ENCODE measurements at places on chromosomes 7 and 10.

- no peak for DNase-seq
These were observed 37.3 kb downstream of the RTKN2 start for GRCh38 chr10:62231371-62231770.

DNA sequence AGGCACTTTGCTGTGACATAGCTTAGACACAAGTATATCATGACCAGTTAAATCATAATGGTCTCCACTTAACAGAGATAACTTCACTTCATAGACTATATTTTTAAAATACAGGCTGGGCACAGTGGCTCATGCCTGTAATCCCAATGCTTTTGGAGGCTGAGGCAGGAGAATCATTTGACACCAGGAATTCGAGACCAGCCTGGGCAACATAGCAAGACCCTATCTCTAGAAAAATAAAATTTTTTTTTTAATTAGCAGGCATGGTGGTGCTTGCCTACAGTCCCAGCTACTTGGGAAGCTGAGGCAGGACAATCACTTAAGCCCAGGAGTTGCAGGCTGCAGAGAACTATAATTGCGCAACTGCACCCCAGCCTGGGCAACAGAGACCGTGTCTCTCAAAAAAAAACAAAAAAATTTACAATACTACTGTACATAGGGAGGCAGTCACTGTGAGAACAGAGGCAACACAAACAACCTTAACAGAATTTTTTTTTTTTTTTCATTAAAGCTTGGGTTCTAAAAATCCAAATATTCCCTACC lies 105.1 kb downstream of the USP6NL start:
- DNase-seq = no peak

- no peak for DNase-seq
These were observed 532.6 kb downstream of the TNS3 start for GRCh38 chr7:47049234-47049774.

GRCh38 chr7:157522954-157523353 lies 186.2 kb downstream of the DNAJB6 start:
- no peak for DNase-seq

GRCh38 chr10:33211106-33211878 lies 123.2 kb downstream of the NRP1 start:
- DNase-seq = no peak

DNA sequence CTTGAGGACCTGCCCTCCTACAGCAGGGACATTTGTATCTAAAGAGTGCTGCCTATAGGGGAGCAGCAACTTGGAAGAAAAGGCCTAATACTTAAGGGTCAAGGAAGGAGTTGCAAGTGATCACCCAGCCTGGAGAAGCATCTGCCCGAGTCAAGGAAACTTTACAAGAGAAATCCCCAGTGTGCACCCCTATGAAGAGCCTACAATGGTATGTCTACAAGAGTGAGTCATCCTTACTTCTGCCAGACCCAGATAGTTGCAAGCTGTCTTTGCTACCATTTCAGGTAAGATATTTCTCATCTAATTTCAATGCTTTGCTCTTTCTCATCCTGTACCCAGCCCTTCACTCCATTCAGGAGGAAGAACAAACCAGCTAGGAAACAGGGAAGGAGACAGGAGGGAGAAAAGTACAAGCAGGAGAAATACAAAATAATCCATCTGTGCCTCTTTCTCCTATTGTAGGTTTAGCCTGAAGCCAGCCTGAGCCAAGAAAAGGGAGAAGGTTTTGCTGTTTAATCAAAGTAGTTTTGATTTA lies 34.4 kb upstream of the AGR3 start:
- no peak for DNase-seq

DNA sequence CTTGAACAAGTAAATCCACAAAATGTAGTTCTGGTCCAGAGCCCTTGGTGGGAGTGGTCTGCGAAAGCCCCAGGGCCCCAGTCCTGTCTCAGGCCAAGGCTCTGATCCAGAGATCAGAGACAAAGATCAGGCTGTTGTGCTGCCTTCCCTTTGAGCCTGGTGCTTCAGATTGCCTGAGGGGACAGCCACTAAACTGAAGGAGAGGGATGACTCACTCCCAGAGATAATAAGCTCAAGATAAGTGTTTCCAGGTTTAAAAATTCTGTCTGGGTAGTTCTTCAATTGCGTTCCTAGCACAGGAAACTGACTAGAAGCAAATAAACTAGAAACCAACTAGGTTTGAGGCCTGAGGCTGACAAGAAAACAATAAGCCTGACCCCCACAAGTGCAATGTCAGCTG lies 190.2 kb downstream of the RAMP3 start:
- DNase-seq = no peak

DNA sequence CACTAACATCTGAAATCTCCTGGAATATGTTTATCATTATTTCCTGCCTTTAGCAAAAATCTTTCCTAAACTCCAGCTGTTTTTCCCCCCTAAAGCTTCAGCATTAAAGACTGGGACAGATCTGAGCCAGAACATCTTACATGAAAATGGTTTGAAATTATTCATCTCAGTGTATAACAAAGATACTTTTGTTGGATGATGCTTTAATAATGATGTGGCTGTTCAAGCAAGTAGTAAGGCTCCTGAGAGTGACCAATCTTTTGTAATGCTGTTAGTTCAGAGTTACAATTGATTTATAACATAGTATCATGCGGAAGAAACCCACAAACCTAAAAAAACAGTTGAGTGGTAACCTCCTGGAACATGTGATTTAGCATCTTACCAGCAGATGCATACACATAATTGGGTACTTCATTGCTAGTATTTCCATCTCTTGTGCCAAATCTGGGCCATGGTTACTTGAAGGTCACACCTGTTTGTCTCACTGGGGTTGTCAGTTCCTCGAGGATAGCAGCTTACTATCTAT lies 1.5 kb downstream of the BZW2 start:
- DNase-seq = no peak

- no peak for DNase-seq
These were observed 327.2 kb downstream of the LHFPL3 start for GRCh38 chr7:104655592-104655991.

GRCh38 chr10:56771343-56771742 lies 410.3 kb upstream of the ZWINT start:
- no peak for DNase-seq

DNA sequence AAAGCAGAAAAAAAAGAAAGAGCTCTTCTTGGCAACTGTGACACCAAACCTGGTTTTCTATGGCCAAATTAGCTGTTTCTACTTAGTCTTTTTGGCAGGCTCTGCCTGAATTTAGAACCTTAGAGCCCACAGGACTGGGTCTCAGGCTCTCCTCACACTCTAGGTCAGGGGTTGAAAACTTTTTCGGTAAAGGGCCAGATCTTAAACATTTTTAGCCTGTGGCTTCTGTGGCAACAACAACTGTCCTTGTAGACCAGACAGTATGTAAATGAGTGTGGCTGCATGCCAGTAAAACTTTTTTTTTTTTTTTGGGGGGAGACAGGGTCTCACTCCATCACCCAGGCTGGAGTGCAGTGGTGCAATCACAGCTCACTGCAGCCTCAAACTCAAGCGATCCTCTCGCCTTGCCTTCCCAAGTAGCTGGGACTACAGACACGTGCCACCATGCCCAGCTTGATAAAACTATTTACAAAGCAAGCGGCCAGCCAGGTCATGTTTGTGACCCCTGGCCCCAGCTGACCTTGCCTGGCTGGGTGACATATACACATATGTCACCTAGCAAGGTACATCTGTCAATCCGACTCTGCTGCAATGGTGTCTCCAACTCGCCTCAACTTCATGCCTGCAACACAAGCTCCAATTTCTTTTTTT lies 17.4 kb downstream of the KPNA7 start:
- DNase-seq = no peak

- no peak for DNase-seq
These were observed 509.4 kb downstream of the PTPRN2 start for GRCh38 chr7:158077934-158078910.

DNA sequence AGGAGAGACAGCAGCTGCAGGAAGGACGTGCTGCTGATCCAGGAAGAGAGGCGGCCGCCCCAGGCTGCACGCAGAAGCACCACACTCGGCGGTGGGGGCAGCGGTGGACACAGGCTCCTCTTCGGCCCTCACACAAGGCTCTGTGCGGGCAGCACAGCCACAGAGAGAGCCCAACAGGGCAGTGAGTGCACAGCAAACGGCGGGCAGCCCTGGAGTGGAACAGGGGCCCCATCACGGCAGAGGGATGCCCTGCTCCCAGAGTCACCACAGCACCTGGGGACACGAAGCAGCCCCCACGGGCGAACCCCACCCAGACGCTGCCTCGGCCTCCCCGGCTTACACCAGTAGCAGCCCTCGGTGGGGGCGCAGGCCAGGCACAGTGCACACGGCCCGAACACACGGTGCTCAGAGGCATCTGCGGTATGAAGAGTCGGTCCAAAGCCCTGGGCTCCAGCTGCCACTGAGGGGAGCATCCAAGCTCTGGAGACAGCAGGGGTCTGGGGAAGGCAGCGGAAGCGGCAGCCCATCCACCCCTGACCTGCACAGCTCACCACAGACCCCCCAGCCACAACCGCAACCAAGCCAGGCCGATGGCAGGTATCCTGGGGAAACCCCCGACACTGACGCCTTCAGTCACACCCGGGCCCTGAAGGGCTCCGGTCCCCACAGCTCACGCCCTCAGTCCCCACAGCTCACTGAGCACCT lies 16.8 kb downstream of the NUDT1 start:
- no peak for DNase-seq

DNA sequence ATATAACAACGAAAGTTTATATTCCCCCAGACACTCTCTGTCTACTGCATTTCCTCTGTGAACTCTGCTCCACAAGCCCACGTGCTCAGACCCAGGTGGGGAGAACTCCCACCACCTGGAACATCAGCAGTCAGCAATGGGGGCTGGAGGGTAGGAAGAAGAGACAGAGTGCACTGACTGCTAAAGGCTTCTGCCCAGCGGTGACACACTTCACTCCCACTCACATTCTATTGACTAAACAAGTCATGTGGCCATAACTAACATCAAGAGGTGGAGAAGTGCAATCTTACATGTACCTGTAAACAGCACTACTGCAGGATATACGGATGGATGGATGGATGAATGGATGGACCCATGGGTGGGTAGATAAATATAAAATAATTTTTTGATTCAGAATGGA lies 122.2 kb downstream of the MPP7 start:
- no peak for DNase-seq

DNA sequence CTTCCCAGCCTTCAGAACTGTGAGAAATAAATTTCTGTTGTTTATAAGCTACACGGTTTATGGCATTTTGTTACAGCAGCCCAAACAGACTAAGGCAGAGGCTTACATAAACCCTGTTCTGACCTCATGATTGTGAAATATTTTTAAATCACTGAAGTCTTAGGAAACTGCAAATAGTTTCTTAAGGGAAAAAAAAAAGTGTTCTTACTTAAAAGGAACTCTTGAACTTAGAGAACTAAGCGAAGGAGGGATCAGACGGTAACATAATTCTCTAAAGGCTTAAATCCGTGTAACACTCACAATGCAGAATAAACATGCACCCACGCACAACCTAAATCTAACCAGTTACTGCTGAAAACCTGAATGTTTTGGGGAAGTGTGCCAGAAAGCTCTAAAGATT lies 749.1 kb upstream of the LRRTM3 start:
- no peak for DNase-seq

GRCh38 chr10:66259836-66260235 lies 666.0 kb upstream of the LRRTM3 start:
- DNase-seq = no peak

GRCh38 chr7:155358066-155358947 lies 60.6 kb downstream of the INSIG1 start:
- DNase-seq = no peak

DNA sequence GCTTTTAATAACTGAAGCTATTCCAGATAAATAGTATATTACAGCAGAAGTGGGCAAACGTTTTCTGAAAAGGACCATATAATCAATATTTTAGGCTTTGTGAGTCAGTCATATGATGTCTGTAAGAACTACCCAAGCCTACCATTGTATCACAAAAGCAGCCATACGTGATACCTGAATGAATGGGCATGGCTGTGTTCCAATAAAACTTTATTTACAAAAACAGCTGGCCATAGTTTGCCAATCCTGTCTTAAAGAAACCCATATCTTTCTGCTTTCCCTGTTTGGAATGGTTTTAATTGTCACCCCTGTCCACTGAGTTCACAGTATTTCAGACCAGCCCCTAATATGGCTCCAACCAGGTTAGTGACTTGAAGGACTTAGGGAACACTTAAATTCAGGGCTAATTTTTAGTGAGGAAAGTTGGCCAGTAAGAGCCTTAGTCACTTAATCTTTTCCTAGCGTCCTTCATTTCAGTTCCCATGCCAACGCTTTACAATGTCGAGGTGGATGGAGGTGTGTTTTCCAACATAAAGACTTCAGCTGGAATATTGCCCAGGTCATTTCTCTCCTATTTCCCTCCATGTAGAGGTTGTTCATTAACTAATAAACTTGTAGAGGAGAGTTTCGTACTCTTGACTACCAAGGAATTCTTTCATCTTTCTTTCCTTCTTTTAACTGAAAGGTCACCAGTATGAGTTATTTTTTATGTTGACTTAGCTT lies 184.5 kb downstream of the TRIL start:
- DNase-seq = no peak

DNA sequence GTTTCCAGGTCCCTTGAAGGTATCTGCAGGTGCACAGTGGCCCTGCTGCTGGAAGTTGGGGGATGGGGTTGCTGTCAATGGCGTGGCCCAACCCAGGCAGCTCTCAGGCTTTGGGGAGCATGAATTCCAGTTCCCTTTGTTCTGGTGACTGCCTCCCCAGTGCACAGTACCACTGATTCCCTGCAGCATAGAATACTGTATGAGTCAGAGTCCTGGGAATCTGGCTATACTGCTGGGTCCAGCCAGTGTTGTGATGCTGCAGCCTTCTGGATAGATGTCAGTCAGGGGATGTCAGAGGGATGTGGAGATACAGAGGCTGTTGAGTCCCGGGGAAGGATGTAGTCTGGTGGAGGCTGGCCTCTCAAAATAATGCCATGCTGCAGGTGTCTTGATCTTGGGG lies 99.3 kb downstream of the LANCL2 start:
- DNase-seq = no peak

- no peak for DNase-seq
These were observed 439 bp downstream of the IQUB start for GRCh38 chr7:123533929-123534382.

Measured in iPS DF 19.7 (cell line).